ENCODE measurements at places on chromosomes 16 and 17.

DNA sequence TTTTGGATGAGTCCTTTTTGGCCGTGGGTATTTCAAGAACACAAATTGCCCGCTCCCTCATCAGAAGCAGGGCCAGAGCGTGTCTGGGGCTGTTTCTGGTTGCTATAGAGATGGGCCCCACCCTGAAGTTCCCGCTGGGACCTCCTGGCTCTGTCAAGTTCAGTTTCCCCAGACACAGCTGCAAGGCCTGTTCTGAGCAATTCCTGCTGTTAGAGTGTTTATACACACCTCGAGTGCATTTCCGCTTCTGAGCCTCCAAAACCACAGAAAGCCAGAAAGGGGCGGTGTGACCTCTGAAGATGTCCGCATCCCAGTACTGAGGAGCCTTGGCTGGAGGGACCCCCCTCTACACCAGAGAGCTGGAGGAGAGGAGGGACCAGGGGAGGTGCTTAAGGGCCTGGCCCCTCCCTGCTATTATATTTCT lies 9.3 kb upstream of the WBP2 start:
- no peak for DNase-seq

DNA sequence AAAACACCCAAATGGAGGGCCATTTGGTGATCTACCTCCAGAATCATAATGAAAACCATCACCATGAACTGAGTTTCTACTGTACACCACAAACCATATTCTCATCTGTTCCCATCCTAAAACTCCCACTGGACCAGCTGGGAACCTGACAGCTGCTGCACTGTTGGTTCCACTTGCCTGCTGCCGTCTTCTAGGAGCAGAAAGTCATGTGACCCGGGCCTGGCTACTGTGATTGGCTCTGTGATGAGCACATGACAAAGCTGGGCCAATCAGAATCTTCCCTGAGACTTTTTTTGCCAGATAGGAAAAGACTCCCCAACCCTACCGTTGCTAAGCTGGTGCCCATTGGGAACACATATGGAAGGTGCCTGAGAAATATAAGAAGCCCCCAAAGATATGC lies 264.2 kb downstream of the MRTFB start:
- DNase-seq = no peak

GRCh38 chr16:64364894-64365293 lies 757.0 kb downstream of the CDH11 start:
- DNase-seq = no peak

DNA sequence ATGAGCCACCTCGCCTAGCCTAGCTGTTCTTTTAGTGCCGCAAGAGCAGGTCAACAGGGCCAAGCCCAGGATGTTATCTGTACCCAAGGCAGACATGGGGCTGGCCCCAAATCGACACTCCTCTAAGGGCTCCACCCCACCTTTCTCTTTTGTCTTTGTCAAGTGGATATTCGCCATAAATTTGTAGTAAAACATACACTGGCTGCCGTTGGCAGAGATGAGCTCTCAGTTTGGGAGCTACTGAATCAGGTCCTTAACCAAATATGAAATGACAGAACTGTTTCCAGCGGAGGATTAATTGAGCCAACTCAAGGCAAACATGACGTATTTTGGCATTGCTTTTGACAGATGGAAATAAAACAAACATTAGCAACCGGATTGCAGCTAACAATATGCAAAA lies 556.9 kb upstream of the CDH5 start:
- DNase-seq = no peak

DNA sequence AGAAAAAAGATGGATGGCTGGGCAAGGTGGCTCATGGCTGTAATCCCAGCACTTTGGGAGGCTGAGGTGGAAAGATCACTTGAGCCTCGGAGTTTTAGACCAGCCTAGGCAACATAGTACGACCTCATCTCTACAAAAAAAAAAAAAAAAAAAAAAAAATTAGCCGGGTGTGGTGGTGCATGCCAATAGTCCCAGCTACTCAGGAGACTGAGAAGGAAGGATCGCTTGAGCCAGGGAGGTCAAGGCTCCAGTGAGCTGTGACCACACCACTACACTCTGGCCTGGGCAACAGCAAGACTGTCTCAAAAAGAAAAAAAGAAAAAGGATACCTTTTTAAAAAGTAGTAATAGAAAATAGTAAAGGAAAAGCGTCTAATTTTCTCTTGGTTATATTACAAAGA lies 20.7 kb downstream of the ZNF652 start:
- DNase-seq = no peak

- DNase-seq = no peak
Observed at GRCh38 chr16:2528161-2529060, 2.8 kb downstream of the CEMP1 start.

- DNase-seq = no peak
Observed at GRCh38 chr16:27571433-27572326, 21.7 kb downstream of the KATNIP start.

DNA sequence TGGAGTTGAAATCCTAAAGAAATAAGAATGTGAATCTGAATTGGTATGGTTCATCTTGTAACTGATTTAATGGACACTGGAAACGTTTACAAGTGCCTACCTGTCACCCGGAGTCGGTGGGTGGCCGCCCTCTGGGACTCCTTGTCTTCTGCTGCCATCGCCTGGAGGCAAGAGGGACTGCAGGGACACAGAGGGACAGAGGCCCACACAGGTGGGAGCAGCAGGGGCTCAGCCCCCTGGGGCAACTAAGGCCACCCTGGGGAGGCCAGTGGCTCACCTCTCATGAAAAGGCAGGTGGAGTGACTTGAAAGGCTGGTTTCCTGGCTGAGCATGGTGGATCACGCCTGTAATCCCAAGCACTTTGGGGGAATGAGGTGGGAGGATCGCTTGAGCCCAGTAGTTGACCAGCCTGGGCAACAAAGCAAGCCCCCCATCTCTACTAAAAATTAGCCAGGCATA lies 23.2 kb downstream of the TMEM92 start:
- no peak for DNase-seq

GRCh38 chr16:46648656-46649055 lies 27.5 kb upstream of the SHCBP1 start:
- no peak for DNase-seq

DNA sequence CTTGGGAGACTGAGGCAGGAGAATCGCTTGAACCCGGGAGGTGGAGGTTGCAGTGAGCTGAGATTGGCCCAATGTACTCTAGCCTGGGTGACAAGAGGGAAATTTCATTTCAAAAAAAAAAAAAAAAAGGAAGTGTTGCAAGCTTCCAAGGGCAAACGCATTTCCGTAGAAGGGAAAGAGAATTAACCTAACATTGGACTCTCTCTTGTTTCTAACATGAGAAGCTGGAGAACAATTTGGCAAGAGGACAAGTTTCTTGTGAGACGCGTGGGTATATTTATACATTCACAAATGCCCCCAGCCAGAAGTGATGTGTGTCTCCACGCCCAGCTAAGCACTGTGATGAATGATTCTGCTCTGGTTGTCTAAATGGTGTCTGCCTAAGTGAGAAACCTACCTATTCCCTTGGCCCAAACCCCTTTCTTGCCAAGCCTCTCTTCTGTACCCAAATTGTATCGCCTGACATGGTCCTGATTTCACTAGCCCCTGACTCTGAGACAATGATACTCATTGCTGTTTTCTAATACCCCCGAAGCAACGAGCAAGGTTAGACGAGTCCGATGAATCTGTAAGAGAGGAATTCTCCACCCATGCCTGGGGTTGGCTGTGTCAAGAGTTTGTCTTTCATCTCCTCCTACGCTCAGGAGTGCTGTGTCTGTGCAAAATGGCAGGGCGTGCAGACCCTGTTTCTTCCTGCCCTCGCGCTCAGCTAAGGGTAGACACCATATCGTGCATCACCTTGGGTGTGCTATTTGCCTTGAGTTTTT lies 14.2 kb upstream of the ST6GALNAC2 start:
- no peak for DNase-seq

GRCh38 chr16:28482026-28482425 lies 9.8 kb downstream of the CLN3 start:
- no peak for DNase-seq

- no peak for DNase-seq
Observed at GRCh38 chr16:85832570-85833218, 33.2 kb downstream of the COX4I1 start.

DNA sequence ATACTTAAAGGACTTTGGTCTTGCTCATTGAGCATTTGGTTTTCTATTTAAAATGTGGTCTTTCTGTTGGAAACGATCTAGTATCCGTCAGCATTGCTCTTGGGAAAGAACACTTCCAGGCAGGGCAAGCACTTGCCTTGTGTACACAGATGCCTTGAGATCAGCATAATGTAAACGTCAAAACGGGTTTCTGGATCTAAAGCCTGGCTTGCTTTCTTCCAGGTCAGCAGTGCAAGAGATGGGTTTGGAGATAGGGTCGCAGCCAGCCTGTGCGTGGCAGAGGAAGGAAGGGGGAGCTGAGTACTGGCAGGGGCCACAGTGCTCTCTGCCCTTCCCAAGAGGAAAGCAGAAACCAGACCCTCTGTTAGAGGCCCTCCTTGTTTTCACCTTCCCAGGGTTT lies 175.5 kb downstream of the LGALS9B start:
- no peak for DNase-seq

DNA sequence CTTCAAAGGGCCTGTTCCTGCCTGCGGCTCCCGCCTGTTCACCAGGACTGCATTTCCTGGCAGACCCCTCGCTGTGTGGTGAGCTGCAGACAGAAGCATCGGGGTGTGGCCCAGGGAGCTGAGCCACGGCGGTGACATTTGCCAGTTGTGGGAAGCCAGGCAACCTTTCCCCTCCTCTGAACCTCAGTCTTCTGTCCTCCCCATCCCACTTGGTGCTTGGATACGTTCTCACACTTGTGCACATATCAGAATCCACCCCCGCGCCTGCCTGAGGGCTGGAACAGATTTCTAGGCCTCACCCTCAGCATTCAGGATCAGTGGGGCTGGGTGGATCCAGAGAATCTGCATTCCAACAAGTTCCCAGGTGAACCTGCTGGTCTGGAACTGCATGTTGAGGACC lies 63.5 kb downstream of the CRISPLD2 start:
- no peak for DNase-seq

Data from GM04503 (cell line).